NCI-H2081 treated with DMSO at 0.1 percent for 48 hours (cell line): ENCODE measurements at places on chromosomes 6 and 20.

- no peak for DNase-seq
Measured at GRCh38 chr6:112846681-112847080, 499.6 kb downstream of the RFPL4B start.

- DNase-seq, result no peak
Measured at GRCh38 chr6:75076009-75076408, 129.8 kb downstream of the COL12A1 start.

- no peak for DNase-seq
Measured at GRCh38 chr20:45964006-45964400, 8.0 kb downstream of the ZNF335 start.

GRCh38 chr6:75144386-75144785 lies 61.5 kb downstream of the COL12A1 start:
- no peak for DNase-seq

DNA sequence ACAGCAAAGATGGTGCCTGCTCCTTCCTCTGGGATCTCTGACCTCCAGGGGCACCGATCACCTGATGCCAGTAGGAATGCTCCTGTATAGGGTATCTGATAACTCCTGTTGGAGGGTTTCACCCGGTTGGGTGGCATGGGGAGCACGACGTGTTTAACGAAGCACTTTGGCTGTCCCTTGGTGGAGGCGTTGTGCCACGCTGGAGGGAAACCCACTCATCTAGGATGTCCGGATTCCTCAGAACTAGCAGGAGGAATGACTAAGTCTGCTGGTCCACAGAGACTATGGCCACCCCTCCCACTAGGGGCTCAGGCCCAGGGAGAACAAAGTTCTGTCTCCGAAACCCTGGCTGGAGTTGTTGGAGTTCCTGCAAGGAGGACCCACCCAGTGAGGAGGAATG lies 1624.4 kb downstream of the GRIK2 start:
- no peak for DNase-seq

DNA sequence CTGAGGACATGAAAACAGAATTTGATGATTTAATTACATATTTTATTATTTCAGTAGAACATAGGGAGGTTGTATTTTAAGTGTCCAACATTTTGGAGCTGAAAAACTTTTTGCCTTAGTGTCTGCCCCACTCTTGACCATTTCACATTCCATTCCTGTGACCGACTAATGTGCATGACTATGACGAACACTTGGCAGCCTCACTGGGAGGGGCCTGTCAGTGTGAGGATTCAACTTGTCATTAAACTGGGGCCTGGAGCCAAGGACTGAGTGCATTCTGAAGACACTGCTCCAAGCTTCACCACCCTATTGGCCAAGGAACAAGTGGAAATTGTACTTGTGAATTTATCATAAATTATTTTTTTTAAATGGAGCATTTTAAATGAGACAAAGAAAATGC lies 661.3 kb downstream of the BCKDHB start:
- no peak for DNase-seq

DNA sequence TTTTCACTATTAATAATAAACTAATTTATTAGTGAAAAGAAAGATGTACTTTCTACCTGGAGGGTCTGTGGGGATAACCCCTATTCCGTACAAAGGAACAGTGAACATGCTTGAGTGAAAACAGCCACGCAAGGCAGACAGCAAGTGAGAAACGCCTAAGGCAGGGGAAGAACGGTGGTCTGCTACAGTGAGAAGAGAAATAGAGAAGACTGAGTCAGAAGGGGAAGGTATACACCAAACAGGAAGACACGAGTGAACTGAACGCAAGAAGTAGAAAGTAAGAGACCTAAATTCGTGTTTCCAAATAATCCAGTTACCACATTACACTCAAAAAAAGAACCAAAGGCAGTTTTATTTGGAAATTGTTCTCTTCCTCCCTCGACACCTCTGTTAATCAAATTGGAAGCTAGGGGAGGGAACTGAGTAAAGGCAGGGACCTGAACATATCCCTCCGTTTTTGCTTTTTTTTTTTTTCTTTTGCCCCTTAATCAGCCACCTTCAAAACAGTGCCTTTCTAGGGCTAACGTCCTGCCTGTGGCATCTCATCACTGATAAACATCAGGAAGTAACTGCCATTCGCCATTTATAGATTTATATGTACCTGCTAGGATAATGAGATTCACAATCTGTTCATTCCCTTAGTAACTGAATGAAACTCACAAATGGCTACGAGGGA lies 48.9 kb downstream of the ATXN1 start:
- DNase-seq, result no peak

DNA sequence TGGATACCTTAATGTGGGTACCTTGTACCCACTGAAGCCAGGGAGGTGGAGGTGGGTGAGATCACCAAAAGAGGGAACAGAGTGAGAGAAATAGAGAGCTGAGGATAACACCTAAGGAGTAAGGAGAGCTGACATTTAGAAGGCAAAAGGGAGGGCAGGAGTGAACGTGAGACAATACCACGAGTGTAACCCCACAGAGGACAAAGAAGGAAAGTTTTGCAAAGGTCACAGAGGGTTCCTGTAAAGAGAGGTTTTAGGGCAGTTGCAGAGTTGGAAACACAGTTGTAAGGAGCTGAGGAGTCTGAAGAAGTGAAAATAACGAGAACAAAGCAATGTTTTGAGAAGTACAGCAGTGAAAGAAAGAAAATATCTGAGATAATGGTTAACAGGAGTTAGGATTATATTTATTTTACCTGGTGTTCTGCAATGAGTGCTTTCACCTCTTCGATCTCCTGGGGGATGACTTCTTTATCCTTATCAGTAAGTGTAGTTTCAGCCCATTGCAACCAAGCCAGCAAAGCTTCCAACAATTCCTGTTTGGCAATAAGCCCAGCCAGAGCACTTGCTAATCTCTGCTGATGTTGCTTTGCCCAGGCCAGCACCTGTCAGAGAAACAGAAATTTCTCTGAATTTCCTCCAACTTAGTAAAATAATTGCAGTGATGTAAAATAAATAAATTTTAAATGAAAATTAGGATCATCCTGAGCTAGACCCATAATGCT lies 166.8 kb downstream of the DST start:
- DNase-seq, result no peak

DNA sequence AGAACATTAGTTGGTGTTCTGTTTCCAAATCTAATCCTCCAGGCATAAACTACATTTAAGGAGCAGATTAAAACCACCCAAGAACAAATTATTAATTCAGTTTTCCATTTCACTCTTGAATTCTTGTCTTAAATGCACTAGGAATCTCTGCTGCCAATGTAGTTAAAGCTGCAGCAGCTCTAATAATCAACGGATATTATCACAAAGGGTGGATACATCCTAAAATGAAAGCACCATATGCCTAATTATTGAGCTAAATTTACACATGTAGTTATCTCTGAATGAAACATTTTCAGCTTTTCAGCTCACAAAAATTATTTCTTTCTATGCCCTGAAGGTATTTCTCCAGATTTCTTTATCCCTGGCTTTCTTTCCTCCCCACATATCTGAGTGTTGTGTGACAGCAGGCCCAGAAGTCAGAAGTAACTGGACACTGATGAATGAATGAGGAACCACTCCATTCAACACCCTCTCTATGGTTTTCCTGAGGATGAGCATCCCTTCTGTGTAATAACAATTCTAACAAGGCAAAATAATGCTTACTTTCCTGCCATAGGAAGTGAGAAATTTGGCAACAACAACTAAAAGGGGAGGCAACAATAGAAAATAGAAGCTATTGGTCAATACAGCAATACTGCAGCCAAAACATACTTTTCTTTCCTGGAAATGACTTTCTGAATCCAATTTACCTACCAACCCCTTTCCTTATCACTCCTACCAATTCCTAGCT lies 14.9 kb downstream of the MAN1A1 start:
- DNase-seq, result no peak

DNA sequence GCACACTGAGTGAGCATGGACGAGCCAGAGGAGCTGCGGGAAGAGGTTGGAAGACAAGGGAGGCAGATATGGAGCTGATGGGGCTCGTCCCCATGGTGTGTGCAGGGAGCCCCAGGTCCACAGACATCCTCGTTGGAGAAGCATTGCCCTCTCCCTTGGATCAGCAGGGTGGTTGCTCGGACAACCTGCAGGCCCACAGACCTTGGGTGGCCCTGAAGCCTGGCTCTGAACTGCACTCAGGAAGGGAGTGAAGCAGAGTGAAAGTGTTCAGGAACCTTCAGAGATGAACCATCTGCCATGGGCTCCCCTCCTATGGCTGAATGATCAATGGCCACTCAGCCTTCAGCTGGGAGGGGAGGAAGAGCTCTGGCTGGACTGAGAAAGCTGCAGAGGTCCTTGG lies 43.3 kb upstream of the LRFN2 start:
- no peak for DNase-seq

DNA sequence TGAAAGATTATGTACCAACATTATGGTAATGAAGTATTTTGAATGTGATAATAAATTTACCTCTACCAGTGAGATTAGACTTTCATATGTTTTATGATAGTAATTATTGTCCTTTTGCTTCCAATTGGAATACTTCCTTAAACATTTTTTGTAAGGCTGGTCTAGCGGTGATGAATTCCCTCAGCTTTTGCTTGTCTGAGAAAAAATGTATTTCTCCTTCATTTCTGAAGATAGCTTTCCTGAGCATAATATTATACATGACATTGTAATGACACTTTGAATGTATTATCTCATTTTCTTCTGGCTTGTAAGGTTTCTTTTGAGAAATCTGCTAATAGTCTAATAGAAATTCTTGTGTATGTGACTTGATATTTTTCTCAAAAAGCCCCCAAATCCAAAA lies 18.6 kb upstream of the EDN1 start:
- no peak for DNase-seq

- no peak for DNase-seq
Measured at GRCh38 chr6:80930376-80930775, 822.1 kb downstream of the TENT5A start.

- no peak for DNase-seq
Measured at GRCh38 chr6:146301764-146302163, 241.9 kb upstream of the RAB32 start.

DNA sequence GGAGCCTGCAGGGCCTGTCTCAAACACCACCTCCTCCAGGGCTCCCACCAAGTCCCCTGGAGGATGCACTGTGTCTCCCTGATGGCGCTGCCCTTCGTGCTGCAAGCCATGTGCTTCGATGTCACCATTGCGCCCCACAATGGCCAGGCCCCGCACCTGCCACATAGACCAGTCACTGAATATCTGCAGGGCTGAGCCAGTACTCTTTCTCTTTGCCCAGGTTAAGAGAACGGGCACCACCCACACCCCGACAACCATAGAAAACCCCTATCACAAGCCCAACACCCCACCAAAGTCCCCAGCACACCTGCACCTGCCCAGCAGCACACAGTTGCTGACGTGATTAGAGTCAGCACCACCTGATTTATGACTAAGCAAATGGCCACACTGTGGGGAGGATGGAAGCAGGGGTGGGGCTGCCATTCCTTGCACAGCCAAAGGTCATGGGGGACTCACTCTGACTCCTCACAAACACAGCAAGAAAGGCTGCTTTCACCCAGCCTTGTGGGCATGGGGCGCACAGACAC lies 104.3 kb downstream of the SLC23A2 start:
- DNase-seq, result no peak

DNA sequence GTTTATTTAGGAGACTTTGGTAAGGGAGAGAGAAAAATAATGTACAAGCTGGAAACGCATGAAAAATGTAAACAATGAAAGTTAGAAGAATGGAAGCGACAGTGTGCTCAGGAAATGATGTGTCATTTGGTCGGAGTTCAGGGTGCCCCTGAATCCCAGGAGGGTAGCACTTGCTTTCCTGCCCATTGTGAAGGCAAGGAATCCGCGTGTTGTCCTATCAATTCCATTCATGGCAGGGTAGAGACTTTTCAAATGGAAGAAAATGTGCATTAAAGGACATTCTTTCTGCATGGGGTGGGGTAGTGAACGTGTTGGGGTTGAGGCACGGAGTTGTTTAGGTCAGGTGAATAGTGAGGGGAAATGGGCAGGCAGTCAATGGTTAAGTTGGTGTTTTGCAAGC lies 33.7 kb downstream of the GCNT2 start:
- no peak for DNase-seq
